ENCODE measurements at places on chromosomes 4 and X. TPM values are rescaled to one million over a fixed set of nuclear protein-coding genes. Genes with fewer than 3 reads are reported as not detected.

DNA sequence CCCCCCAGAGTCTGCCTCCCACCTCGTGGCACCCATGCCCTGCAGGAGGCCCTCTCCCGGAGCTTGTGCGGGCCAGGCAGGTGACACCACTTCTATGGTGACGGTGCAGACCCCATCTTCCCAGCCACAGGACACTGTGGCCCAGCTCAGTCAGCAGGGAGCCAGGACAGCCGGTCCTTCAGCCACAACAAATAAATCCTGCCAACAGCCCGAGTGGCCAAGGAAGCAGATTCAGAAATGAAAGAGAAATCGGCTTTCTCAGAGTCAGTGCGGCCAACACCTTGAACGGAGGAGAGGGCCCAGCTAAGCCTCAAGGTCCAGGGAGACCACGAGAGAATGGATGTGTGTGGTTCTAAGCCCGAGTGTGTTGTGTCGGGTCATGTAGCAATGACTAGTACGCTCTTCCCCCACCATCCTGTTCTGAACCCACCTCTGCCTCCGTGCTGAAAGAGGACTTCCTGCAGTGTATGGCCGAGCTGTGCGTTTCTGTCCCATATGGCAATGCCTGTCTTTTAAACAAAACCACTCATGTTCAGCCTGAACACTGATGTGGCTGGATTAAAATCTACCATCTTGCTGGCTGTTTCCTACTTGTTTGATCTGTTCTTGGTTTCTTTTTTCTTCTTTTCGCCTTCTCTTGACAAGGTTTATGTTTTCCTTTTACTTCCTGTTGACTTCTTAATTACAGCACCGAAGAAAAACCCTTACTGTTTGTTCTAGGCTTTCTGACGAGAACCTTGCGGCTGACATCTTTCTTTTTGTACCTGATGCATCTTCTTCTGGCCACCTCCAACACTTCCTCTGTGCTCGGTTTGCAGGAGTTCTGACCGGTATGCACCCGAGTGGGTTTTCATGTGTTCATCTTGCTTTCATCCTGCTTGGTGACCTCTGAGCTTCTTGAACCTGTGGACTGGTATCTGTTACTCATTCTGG, 53.1 kb downstream of the GAK start:
- DNase-seq = no peak

GRCh38 chr4:36815536-36815935, 429.0 kb upstream of the NWD2 start:
- no peak for DNase-seq

- DNase-seq = no peak
Observed at GRCh38 chr4:139470997-139471665, 17.2 kb downstream of the RAB33B start.

DNA sequence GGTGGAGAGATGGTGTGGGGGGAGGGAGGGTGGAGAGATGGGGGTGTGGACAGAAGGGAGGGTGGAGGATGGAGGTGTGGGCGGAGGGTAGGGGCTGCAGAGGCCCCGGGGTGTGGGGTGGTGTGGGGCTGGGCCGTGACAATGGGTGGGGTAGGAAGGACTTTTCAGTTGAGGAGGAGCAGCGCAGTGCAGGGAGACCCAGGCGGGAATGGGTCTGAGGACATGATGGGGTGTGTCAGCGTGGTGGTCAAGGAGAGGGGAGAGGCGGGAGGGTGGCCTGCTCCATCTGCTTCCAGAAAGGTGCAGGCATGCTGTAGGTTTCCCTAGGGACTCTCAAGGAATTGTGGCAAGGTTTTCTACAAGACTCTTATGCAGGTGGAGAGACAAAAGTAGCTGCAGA, 48.9 kb downstream of the RGS12 start:
- no peak for DNase-seq

SHROOM4 gene
- total RNA-seq = 28.0 TPM

GRCh38 chrX:93422693-93423092, 250.7 kb downstream of the NAP1L3 start:
- DNase-seq = peak; percentile 43

MAGEB2 gene
- not detected for total RNA-seq

- DNase-seq = no peak
Observed at GRCh38 chrX:153486171-153486570, 8.6 kb upstream of the BGN start.

DNA sequence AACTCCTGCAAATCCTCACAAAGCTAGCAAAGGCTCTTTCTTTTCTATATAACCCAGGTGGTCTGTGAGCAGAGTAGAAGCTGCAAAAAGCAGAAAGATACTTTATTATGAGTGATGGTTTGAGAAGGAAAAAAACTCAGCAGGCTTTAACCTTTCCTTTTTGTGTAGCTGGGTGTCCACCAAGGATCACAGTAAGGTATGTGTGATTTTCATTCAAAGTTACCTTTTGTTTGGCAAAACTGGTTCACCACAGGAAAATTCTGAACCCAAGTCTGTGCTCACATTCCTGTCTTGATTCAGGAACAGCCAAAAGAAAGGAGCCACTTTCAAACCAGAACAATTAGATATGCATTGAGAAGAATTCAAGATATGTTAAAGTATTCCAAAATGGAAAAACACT, 35.7 kb downstream of the FRAS1 start:
- no peak for DNase-seq

- no peak for DNase-seq
Observed at GRCh38 chr4:170008801-170009200, 17.4 kb downstream of the MFAP3L start.

GRCh38 chrX:45852884-45853283, 652.2 kb upstream of the DIPK2B start:
- no peak for DNase-seq

- no peak for DNase-seq
Observed at GRCh38 chr4:24537025-24537424, 47.3 kb downstream of the DHX15 start.

DNA sequence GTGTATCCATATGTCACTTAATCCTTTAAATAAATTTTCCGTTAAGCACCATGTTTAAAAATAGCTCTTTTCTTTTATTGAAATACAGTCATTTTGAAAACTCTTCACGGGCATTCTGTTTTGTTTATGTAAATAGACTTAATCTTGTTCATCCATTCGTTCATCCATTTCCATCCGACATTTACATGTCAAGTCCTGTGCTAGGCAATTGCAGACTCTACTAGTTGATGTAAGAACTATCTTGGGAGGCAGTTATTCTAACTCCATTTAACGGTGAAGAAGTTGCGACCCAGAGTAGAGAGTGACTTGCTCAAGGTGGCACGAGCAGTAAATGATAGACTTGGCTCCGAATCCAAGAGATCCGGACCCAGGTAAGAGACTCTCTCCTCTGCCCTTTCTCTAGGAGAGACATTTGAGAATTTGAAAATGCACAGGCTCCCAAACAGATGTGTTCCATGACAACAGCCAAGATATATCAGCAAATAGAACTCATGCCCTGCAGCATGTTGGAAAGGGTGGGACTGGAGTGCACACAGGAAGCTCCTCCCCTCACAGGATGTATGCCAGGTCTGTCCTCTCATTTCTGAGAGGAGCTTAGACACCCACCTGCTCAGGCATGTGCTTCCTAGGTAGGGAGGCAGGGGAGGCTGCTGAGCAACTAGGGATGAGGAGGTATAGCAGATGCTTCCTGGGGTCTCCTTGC, 64.5 kb downstream of the DRD5 start:
- DNase-seq = no peak

GRCh38 chrX:31272472-31272775, 200.6 kb upstream of the FTHL17 start:
- no peak for DNase-seq

TBC1D8B gene
- 20.2 TPM for total RNA-seq

GRCh38 chr4:153409924-153410501, 56.1 kb upstream of the TMEM131L start:
- DNase-seq = no peak

GRCh38 chrX:152928761-152929400, 31.0 kb downstream of the ZNF185 start:
- no peak for DNase-seq

GRCh38 chr4:153245775-153246174, 41.5 kb downstream of the TRIM2 start:
- no peak for DNase-seq

PRDM5 gene
- total RNA-seq = 57.6 TPM

- DNase-seq = no peak
Observed at GRCh38 chr4:171896426-171896825, 83.2 kb downstream of the GALNTL6 start.

SLC30A9 gene
- total RNA-seq = 49.1 TPM

LUZP4 gene
- not detected for total RNA-seq

GRCh38 chrX:43949669-43950068, 23.5 kb downstream of the NDP start:
- DNase-seq = peak; percentile 40

DNA sequence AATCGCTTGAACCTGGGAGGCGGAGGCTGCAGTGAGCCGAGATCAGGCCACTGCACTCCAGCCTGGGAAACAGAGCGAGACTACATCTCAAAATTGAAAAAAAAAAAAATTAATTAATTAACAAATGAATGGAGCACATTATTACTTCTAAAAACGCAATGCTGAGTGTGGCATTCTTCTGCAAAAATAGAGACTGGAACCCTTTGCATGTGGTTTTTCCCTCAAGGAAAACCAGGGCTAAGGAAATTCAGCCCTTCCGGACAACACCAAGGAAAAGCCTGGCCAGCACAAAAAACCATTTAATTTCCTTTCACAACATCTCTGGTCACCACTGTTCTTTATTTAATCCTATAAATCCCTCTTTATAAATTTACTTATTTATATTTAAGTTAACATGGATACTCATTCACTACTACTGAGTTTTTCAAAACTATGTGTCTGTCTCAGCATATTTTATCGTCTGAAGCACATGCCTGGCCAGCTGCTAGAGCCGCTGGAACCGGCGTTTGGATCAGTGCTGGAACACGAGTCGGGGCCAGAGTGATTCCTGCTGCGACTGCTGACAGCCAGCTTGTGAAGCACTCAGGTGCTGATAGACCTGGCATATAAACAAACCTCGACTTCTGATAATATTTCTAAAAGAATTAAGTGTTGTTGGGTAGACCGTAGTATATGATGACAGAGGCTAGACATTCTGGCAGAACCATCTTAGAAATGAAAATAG, 84.5 kb upstream of the WWC2 start:
- DNase-seq = peak; percentile 40

F8A2 gene
- not detected for total RNA-seq

- no peak for DNase-seq
Observed at GRCh38 chrX:123408821-123409737, 225.0 kb downstream of the GRIA3 start.

QRFPR gene
- not detected for total RNA-seq

DNA sequence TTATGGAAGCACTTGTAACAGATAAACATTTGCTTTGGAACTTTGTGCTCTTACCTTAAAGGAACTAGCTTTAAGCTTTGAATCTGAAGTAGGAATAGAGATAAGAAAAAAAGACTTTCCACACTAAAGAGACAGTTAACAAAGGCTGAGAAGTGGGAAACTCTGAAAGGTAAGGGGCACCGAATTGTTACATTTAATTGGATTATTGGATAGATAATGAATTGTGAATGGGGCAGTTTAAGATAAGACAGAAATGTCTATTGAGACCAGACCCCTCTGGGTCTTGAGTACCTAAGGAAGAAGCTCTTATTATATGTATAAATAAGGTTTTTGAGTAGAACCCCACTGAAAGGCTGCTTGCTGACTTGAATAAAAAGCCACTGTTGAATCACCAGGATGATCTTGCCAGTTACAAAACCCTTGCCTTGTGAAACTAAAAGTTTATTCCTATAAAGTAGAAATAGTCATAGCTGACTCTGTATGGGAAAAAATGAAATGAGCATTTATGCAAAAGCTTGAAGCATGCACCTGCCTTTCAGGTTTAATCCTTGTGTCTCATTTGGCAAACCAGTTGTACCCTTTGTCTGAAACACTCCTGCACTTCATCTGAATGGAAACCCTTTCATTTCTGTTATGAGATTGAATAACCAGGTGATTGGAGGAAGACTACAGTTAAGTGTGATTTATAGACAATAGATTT, 423.2 kb downstream of the RPA4 start:
- no peak for DNase-seq

DNA sequence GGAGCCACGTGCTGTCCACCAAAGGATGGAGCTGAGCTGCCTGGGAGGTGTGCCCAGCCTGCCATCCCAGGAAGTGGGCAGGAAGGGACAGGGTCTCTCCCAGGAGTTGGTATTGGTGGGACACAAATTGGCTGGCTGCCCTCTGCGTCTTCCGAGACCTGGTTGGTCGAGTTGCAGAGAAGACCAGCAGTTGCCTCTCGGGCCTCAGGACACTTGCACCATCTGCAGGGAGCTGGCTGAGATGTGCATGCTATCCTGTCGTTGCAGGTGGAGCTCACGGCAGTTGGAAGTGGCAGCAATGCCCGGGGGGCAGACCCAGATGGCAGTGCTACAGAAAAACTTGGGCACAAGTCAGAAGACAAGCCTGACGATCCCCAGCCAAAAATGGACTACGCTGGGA, 30.2 kb downstream of the BCORL1 start:
- no peak for DNase-seq

CT45A3 gene
- 0.31 TPM for total RNA-seq

GRCh38 chr4:188109157-188109755, at the start of gene TRIML2:
TRIML2 (minus strand) TSS chr4:188109603; CDS start chr4:188105368, 4,235 bp downstream.
- peak; percentile 13 for DNase-seq

DNA sequence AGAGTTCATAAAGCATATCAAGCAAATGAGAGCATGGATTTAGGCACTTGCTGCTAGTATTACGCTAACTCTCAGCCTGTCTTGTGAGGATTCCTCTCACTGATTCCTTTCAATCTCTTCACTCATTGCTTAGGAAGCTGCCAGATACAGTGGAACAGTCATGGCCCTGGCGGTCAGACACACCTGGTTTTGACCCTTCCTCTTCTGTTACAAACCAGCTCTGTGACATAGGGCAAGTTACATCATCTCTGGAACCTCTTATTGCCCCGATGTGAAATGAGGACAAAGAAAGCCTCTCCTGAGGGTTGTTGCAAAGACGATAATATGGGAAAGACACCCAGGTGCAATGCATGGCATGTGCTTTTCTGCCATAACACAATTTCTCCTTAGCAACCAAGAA, 12.2 kb downstream of the FRAS1 start:
- no peak for DNase-seq

ADH4 gene
- total RNA-seq = 0.18 TPM

DNA sequence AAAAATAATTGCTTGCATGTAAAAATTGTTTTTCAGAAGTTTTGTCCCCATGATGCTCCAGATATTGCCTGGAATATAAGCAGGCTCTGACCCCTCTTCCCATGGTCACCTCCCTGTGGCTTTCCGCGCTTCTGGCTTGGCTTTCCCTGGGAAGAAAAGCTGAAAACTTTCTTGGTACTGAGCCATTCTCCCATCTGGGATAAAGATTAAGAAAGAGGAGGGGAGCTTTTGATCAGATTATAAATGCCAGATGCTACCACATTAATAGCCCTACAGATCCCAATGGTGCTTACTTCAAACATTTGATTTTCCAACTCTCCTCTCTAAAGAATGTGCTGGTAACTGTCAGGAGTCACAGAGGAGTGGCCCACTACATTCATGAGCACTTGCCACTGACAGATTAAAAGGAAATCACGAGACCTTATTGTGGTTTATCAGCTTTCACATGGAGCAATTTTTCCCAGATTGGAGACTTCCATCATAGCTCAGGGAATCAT, 54.4 kb upstream of the GAB1 start:
- DNase-seq = peak; percentile 96

RAB41 gene
- total RNA-seq = not detected

XAGE2 gene
- total RNA-seq = 1.0 TPM

All from lung (tissue), 17 donors.